ENCODE measurements at places on chromosomes 4 and X.

- DNase-seq = no peak
Observed at GRCh38 chrX:24657671-24658386, 10.7 kb upstream of the PCYT1B start.

GRCh38 chr4:183996868-183997267 is 91.8 kb downstream of the STOX2 start:
- DNase-seq = no peak

DNA sequence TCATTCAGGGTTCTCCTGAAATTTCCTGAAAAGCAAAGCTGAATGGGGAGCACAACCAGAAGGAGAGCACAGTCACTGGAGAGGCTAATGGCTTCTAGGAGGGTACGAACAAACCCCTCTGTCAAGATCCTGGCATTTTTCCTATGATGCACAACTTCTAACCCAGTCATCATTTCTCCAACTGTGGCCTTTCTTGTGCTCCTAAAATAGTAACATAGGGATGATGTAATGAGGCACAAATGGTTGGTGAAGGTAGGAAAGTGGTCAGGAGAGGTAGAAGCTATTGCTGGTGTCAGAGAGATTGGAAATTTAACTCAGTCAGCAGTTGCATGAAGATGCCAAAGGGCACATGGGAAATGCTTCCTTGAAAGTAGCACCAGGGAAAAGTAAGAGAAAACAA is 52.7 kb downstream of the SLC10A7 start:
- DNase-seq = no peak

DNA sequence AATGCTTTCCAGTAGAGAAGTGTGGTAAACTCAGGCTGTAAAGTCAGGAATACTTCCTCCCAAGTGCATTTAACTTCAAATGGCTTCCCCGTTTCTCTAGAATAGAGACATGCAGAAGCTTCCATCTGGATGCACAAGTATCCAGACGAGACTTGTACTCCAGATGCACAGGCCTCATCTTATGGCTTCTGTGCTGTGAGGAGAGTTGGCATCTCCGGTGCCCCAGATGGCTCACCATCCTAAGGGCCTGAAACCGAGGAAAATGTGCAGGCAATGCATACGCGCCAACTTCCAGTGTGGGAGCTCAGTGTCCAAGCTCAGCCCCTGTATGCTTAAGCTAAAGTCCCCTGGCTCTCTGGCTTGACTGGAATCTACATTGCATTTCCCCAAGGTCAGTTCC is 184.0 kb upstream of the TBL1X start:
- no peak for DNase-seq

- DNase-seq = no peak
Observed at GRCh38 chr4:88356771-88357170, 21.9 kb upstream of the HERC6 start.

- no peak for DNase-seq
Observed at GRCh38 chr4:88957570-88957969, 99.4 kb downstream of the FAM13A start.

DNA sequence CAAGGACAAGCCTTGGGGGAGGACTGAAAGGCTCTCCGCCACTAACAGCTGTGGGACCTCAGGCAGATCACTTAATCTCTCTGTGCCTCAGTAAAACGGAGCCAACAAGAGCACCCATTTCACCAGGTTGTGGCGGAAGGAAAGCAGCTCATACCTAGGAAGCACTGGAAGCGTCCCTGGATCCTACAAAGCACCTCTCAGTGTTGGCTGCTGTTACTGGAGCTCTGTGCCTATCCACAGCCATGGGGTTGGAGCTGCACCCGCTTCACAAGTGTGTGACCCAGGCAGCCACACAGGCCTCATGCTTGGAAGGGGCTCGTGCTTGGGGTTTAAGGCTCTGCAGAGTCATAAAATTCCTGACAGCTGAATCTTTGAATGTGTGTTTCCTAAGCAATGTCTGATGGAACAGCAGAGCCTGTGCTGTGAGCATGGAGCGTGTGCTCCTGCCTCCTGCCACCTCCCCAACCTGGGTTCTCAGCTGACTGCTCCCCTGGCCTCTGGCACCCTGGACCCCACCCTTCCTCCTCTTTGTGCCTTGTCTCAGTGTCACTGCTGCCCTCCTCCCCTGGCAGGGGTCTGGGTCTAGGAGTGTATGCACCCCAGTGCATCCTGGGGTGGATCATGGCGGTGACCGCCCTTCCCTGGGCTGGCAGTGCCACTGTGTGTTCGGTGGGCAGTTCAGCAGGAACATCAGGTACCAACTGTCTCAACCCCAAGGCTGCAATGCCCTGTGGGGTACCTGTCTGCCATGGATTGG is 14.4 kb upstream of the MAN2B2 start:
- no peak for DNase-seq

GRCh38 chr4:165118256-165118909 is 5.7 kb upstream of the TMEM192 start:
- DNase-seq = no peak
